ENCODE measurements at places on chromosomes 1 and 21.
A peak's percentile ranks its signal among the peaks of the same experiment; 100 is the strongest.

GRCh38 chr1:174556392-174556791, 108.6 kb downstream of the GPR52 start:
- DNase-seq = no peak

DNA sequence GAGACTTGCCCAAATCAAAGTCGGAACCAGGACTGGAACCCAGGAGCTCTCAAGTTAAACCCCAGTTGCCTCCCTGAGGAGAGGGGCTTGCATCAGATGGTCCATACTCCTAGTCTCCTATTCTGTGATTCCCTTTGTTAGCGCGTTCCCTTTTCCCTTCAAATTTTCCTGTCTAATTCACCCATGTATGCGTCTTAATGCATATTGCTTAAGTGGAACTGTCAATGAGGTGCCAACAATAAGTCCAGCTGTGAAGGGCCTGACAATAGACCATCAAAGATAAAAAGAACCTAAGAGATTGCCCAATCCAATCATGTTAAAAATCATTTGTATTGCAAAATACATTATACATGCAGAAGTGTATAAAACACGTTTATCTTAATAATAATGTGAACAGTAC, 634 bp upstream of the SPATA6 start:
- DNase-seq = no peak

DNA sequence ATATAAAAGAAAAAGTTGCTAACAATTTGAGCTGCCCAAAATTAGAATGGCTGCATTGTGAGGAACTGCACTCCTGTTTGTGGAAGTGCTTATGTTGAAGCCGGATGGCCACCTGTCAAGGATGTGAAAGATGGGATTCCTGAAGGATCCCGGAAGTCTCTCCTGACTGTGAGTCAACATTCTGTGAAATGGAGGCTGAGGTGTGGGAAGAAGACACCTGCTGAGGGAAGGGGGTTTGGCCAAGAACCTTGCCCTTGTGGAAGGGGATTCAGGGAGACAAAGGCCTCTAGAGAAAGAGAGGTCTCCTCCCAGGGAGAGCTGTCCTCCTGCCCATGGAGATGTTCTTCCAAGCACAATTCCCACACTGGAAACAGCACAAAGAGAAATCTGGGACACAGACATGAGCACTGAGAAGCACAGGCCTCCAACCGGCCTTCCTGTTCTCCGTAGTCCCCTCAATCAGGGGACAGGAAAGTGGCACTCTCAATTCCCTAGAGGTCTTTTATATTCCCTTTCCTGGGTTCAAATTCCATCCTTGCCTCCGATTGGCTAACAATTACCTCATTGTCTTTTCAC, 70.5 kb downstream of the CD2 start:
- no peak for DNase-seq

DNA sequence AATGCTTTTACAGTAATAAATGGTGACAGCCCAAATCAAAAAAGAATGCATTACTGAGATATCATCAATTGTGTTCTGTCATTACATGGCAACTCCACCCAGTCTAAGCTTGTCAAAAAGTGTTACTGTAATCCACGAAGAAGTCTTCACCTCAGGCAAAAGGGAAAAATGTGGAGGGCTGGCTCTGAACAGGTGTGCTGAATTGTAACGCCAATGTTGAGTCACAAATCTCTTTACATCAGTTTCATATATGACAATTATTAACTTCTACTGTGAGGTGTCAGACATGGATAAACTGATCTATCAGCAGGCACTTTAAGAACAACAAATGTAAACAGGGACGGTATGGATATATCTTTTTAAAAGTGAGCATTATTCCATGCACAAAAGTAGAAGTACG, 98.5 kb upstream of the DMRTA2 start:
- no peak for DNase-seq

GRCh38 chr1:111499026-111499785, 4.2 kb downstream of the ADORA3 start:
- DNase-seq = no peak

DNA sequence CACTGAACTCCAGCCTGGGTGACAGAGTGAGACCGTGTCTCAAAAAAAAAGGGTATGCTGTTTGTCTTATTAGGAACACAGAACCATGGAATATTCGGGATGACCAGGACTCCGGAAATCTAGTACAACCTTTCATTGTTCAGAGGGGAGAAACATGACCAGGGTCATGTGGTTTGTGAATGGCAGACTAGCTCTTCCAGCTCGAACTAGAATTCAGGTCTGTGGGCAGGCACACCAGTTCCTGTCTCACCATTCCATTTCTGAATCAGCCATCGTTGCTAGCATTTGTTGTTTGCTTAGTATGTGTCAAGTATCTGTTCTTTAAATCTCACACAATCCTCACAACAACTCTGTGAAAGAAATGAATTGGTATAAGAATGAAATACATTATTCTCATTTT, 50.9 kb downstream of the MDM4 start:
- no peak for DNase-seq

DNA sequence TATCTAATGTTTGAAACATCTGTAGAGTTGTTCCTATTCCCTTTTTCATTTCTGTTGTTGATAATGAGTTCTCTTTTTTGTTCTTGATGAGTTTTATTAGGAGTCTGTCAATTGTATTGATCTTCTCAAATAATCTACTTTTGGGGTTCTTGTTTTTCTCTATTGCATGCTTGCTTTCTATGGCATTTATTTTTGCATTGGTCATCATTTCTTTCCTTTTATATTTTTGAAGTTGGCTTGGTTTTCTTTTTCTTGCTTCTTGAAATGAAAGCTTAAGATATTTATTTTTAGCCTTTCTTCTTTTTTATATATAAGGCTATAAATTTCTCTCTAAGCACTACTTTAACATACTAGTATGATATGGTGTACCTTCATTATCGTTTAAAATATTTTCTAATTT, 381.8 kb downstream of the NPHP4 start:
- no peak for DNase-seq

GRCh38 chr1:39411526-39412478, 79.6 kb upstream of the BMP8A start:
- DNase-seq = peak; percentile 31

- no peak for DNase-seq
Observed at GRCh38 chr1:161133220-161133740, 813 bp upstream of the DEDD start.

DNA sequence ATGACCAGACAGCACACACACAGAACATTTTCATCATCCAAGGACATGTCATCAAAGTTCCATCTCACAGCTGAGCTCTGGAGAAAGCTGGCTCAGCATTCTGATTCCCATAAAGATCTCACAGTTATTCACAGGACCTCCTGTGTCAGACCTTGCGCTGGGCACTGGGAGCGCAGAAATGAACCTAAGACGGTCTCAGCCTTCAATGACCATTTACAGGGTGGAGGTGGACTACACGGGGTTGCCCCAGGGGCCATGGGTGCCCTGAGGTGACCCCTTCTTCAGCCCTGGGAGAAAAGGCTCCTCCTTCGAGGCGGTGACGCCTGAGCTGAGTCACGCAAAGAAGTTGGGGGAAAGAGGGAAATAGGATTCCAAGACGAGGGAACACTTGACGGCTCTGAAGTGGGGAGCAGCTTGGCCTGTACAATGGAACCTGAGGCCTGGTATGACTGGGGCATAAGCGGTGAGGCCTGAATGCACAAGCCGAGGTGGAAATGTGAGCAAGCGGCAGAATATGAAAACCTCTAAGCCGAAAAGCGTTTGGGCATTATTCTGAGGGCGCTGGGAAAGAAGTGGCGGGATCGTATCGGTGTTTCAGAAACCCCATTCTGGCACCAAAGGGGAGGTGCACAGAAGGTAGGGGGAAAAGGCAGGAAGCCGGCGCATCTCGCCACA, 797 bp downstream of the CC2D1B start:
- no peak for DNase-seq

GRCh38 chr1:36118447-36119204, 6.4 kb downstream of the COL8A2 start:
- DNase-seq = no peak

DNA sequence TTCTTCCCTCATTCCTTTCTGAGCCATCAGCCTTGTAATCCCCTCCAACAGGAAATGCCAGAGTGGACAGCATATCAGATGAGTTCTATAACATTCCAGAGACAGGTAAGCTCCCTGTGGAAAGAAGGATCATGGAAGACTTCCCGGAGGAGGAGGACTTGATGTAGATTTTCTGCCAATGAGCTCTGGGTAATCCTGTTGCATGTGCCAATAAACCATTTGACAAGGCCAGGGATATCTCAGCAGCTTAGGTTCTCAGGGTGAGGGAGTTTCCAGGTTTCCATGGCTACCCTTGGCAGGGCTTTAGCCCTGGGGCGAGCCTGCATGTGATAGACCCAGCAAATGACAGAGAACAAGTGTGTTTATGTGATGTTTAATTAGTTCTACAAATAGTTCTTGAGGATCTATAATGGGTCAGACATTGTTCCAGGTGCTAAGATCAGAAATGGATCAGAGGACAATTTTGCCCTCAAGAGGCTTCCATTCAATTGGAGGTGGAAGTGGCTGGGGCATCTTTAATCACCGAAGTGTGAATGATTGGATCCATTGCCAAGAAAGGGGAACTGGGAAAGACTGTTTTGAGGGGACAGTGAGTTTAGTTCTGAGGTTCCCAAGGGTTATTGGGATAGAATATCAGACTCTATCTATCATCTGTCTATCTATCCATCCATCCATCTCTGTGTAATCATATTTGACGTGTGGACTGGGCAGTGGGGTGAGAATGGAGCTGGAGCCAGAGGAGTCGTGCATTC, 6.9 kb downstream of the PLA2G5 start:
- peak; percentile 50 for DNase-seq

GRCh38 chr1:183827801-183828200, 22.9 kb downstream of the RGL1 start:
- no peak for DNase-seq

GRCh38 chr1:176177764-176178163, 29.3 kb downstream of the COP1 start:
- peak; percentile 64 for DNase-seq

DNA sequence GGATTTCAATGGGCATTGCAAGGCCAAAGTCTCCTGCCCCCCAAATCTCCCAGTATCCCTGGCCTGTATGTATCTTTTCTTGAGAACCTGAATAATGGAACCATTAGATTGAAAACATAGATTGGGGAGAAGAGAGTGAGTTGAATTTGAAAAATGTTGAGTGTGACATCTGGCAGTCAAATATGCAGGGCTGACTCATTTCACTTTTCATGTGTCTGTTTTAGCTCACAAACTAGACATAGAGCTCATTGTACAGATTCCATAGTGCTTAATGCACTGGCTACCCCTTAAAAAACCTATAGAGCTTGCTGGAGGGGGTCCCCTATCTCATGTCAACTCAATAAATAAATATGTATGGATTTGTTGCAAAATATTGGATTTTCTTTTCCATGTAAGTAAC, 30.8 kb downstream of the DDR2 start:
- DNase-seq = peak; percentile 31
